ENCODE measurements at places on chromosomes 13 and 19.

GRCh38 chr19:17035842-17036424 is 9.3 kb upstream of the CPAMD8 start:
- no peak for DNase-seq

GRCh38 chr13:21216332-21216731 is 39.9 kb downstream of the MRPL57 start:
- DNase-seq: no peak

DNA sequence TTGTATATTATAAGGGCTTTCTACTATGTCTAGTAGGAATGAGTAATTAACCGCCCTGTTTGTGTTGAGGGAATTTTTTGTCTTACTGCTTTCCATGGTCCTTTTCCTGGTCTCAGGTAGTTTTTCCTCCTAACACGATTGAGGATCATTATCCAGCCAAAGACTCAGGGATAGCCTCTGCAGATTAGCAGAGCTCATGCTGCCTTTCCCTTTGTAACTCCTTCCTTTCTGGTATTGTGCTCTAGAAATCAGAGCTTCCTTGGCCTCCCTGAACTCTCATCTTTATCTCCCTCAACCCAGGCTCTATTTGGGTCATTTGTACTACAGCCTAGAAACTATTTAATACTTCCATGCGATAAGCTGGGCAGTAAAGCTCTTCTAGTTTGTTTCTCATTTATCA is 142.1 kb downstream of the PDS5B start:
- DNase-seq: no peak

GRCh38 chr19:7159105-7159933 is 89.8 kb downstream of the ZNF557 start:
- no peak for DNase-seq

- DNase-seq: no peak
Measured at GRCh38 chr13:45073809-45074208, 46.5 kb upstream of the GTF2F2 start.

DNA sequence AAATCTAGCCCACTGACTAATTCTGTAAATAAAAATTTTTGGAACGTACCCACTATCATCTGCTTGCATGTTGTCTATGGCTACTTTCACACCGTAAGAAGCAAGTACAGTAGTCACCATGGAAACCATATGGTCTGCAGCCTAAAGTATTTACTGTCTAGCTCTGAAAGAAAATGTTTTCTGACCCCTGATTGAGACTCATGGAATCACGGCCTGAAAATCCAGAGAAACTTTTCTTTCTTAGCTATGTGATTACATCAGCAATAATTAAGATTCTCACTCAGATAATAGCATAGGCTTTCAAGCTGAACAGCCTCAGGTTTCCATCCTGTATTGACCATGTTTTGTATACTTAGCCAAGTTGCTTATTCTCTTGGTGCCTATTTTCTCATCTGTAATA is 264.6 kb downstream of the NHLRC3 start:
- DNase-seq: no peak

GRCh38 chr19:31064491-31064890 is 284.7 kb downstream of the TSHZ3 start:
- DNase-seq: no peak

DNA sequence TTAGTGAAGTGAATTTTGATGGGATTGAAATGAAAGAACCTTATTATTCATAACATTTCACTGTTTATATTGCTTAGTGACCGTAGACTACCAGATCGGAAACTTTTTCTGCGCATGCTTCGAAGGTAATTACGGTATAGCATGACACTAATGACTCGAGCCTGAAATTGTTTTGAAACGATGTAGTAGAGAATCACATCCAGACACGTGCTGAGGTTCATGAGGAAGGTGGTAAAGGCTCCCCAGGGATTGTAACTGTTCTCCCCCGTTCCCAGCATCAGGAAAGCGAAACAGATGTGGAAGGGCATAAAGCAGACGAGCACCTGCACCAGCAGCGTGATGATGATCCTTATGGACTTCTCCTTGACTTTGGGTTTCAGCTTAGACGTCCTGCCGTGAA is 3.3 kb downstream of the GPR18 start:
- DNase-seq: no peak

DNA sequence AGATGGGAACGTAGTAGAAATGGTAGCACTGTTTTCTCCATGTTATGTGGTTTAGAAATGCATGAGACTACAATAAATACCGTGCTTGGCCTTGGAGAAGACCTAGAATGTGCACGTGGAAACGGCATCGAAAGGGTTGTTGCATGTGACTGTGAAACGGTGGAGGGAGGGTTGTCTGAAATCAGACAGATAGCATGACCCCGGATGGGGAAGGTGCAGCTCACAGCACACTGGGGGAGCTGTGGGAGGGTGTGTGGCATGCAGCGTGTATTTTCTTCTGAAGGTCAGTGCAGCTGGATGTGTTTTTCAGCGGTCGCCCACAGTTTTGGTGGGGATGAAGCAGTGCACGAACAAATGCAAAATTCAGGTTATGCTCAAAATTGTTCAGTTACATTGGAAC is 63.4 kb downstream of the CELF5 start:
- no peak for DNase-seq

DNA sequence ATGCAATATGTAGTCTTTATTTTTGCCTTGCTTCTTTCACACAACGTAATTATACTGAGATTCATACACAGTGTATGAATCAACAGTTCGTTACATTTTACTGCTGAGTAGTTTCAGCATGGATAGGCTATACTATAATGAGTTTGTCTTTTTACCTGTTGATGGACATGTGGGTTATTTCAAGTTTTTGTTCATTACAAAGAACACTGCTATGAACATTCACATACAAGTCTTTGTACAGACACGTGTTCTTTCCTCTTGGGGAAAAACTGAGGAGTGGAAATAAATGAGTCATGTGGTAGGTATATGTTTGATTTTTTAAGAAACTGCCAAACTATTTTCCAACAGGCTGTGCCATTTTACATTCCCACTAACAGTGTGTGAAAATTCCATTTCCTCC is 35.1 kb downstream of the ENOX1 start:
- no peak for DNase-seq

GRCh38 chr13:34833562-34834182 is 108.4 kb upstream of the NBEA start:
- no peak for DNase-seq

GRCh38 chr13:39401046-39401705 is 201.8 kb downstream of the LHFPL6 start:
- DNase-seq: no peak

DNA sequence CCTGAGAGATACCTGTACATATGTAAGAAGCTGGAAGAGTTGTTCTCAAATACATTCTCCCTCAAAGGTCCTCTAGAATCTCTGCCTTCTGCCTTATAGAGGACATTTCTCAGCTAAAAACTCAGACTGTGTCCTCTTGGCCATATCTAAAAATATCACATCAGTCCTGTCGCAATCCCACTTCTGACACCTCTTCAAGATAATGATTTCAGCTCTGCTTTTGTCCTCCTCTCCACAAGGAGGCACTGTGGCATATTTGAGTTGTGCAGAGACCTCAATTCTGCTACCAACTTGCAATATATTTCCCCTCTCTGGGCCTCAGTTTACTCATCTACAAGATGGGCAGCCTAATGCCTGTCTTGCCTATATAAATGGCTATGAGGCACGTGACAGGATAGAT is 16.6 kb downstream of the ADAMTS10 start:
- no peak for DNase-seq

DNA sequence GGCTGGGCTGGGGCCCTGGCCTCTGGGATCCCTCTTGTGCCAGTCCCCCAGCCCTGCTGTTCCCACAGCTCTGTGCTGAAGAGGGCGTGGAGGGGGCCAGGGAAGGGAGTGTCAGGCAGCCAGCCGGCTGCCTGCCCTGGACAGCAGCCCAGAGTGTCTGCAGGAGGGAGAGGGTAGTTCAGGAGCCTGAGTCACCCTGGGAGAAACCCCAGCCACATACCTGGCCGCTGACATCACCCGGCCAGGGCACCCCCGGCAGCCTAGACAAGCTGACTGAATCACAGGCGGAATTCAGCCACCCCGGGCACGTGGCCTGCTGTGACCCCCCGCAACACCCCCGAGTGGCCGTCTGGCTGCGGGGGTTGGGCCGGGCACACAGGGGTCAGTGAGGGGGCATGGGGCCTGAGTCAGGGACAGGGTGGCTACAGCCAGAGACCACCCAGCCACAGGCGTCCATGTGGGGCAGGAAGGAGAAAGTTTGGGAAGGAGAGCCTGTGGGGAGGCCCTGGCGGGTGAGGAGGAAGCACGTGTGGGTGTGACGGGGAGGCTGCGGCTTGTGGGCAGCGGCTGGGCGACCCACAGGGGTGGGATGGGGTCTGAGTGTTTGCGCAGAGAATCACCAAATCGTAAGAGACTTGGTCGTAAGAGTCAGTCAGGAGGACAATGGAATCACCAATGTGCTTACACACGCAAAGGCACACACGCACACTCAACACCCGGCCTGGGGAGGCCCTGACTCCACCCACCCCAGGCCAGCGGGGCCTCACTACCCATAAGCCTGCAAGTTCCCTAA is 11.9 kb upstream of the FOSB start:
- DNase-seq: peak; percentile 42

Measured in effector CD8-positive, alpha-beta T cell (primary cell).